ENCODE measurements at places on chromosomes 11 and 22.

GRCh38 chr11:59755701-59756557 lies 753 bp downstream of the STX3 start:
- DNase-seq: peak; percentile 46

- no peak for DNase-seq
These were observed 11.3 kb downstream of the NCF4 start for GRCh38 chr22:36872084-36872483.

DNA sequence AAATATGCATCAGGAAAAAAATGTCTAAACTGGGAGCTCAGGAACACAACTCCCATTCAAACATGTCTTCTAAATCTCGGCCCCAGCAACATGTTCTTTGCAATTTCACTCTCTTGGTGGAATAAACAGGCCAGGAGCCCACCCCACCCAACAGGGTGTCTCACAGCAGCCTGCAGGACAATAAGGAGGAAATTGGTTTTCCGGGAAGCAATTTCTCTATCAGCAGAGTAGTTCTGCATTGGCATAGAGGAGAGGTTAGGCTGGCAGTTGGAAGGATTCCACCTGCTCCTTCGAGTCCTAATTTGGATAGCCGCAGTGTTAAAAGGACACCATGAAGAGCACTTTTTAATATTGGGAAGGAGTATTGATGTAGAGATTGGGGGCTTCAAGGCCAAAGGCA lies 55.9 kb upstream of the BARX2 start:
- no peak for DNase-seq

DNA sequence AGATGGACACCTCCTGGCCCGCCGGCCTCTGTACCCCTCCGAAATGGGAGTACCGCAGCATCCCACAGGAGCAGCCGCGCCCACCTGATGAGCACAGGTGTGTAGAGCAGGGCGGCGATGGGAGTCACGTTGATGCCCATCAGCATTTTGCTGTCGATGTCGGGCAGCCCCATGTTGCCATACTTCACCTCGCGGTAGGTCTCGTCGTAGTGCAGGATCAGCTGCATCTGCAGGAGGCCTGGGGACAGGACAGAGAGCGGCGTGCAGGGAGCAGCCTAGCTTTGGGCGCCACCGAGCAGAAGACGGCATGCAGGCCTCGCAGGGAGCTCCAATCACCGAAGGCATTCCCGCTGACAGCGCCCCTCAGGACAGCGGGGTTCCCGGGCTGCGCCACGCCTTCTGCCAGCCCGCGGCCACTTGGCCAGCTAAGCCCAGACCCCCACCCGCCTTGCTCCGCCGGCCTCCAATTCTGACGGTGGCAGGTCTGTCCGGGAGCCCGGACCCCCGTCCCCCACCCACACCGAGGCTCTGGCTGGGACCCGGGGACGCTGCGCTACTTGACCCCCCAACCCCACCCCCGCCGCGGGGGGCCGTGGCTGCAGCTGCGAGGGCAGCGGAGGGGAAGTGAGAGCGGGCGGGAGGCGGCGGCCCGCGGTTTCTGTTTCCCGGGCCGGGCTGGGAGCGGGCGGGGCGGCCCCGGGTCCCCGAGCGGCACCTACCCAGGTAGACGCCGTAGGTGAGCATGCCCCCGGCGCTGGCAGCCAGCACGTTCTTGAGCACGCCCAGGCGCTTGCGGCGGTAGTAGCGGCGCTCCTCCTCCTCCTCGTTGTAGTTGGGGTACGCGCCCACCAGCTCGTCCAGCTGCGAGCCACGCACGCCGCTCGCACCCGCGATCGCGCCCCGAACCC lies 705 bp downstream of the UNC93B1 start:
- DNase-seq: peak; percentile 65

DNA sequence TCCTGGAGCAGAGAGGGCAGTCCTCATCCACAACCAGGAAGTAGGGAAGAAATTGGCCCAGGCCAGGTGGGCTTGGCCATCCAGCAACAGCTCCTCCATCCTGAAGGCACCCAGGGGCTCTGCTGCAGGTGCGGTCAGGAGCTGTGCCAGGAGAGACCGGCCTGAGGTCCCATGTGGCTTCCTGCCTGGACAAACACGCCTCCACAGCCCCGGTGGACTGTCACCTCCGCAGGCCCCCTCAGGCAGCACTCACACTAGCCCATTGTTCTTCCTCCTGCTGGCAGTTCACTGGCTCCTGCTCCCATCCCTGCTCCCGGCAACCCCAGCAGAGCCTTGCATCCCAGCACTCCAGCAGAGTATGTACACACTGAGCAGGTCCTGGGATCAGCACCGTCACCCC lies 16.0 kb upstream of the POU2AF1 start:
- no peak for DNase-seq

DNA sequence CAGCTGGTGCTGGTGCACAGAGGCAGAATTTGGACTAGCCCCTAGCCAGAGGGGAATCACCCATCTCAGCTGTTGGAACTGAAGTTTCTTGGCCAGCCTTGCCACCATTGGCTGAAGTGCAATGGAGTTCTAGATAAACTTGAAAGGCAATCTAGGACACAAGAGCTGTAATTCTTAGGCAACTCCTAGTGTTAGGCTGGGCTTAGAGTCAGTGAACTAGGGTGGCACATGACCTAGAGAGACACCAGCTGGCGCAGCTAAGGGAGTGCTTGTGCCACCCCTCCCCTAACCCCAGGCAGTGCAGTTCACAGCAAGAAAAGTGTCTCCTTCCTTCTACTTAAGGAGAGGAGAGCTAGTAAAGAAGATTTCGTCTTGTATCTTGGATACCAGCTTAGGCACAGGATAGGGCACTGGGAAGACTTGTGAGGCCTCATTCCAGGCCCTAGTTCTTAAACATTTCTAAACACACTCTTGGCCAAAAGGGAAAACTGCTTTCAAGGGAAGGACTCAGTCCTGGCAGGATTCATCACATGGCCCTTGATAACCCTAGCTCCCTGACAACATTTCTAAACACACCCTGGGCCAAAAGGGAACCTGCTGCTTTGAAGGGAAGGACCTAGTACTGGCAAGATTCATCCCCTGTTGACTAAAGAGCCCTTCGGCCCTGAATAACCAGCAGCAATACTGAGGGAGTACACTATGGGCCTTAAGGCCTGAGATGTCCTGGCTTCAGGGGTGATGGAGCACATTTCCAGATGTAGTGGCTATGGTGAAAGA lies 53.4 kb downstream of the XRRA1 start:
- DNase-seq: no peak

DNA sequence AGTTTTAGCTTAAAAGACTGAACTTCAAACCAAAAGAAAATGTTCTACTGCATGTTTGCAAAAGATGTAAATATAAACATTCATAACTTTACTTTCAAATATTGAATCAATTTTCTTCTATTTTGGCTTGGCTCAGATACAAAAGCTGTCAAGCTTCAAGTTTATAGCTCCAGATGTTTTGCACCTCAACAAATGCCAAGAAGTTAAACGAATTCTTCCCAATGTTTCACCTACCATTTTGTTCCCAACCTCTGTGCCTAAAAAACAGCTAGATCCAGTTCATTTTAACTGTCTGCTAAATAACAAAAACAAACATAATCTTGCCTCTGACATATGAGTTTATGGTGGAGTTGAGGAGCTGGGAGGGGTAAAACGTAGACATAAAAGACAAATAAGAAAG lies 76.5 kb downstream of the RAB30 start:
- DNase-seq: no peak

GRCh38 chr11:75429902-75430713 lies 2.9 kb downstream of the KLHL35 start:
- peak; percentile 50 for DNase-seq

GRCh38 chr11:19259487-19260345 lies 19.0 kb upstream of the E2F8 start:
- peak; percentile 36 for DNase-seq

DNA sequence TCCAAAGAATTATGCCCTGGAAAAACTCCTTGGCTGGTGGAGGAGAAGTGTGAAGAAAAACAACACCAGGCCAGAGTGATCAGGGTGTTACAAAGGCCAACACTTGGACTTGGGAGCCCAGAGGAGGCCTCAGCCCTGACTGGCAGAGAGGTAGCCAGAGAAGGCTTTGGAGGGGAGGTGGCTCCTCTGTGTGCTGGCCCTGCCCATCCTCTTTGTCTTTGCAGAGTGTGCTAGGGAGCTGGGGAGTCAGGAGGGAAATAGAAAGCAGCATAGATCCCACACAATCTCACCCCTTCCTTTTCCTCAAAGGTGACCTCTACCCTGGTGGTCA lies 12.0 kb upstream of the P2RY6 start:
- no peak for DNase-seq

GRCh38 chr11:20134991-20135736 lies 25.1 kb downstream of the DBX1 start:
- no peak for DNase-seq

- DNase-seq: no peak
These were observed 199.1 kb downstream of the DBX1 start for GRCh38 chr11:19961225-19961624.

DNA sequence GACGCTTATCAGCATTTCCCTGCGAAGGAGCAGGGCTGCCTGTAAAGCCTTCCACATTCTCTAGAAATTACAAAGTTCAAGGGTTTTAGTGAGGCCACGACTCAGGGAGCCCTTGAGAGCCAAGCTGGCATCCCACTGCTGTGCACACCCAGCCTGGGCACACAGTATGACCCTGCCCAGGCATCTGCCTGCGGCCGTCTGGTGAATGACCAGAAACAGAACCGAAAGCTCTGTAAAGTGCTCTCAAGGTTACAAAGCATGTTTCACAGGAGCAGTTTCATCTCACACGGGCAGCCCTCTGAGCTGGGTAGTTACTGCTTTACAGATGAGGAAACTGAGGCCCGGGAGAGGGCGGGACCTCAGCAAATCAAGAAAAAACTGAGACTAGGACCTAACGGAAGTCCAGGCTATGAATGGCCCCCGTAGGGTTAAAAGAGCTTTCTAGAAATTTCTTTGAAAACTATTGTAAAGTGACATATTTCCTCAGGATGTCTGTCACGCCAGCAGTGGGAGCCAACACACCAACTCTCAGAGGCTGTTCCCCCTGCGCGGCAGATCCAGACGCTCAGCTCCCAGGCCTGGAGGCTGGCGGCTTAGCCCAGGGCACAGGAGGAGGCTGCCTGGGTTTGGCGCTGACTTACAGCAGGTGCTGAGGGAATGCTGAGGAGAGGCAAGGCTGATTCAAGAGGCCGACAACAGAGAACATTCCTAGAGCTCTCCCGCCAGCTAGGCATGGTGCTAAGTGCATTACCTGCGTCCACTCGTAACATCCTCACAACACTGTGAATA lies 7.7 kb upstream of the TCF20 start:
- no peak for DNase-seq

- no peak for DNase-seq
These were observed 2.0 kb downstream of the NAA40 start for GRCh38 chr11:63940786-63941185.

DNA sequence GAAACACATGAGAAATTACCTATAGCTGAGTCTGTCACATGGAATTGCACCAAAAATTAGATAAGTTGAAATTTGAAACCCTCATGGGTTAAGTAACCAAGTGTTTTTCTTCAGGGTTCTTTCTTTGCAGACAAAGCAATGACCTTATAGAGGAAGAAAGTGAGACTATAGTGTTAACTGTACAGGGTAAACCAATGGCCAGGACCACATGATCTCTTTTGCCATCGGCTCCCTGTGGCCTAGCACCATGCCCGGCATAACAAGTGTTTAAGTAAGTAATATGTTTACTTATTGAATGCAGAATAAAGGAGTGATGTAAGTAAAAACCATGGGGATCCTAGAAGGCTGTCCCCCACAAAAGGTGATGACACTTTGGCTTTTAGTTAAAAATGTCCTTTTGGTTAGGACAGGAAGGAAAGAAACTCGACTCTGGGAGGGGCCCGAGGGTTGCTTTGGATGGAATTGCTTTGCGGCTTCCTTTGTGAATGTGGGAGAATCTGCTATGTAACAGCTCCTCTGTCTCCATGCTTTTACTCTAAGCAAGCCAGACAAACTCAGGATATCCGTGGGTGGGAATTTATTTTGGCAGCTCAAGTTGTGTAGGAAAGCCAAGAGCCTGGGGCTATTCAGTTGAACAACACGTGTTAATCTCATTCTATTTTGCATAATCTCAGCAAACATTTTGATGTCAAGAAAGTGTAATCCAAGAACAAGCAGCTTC lies 454.7 kb downstream of the INSC start:
- DNase-seq: no peak

DNA sequence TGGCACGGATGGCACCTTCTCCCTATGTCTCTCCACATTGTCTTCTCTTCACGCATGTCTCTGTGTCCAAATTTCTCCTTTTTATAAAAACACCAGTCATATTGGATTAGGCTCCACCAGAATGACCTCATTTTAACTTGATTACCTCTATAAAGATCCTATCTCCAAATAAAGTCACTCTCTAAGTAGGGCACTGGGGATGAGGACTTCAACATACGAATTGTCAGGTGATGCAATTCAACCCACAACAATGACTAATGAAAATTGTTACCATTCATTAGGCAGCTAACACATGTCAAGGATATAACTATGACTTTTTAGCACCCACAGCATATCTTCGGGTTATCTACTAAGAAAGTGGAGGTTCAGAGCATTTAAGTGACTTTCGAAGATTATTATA lies 55.5 kb upstream of the USP47 start:
- DNase-seq: no peak

GRCh38 chr22:27805841-27806240 lies 4.3 kb upstream of the MN1 start:
- DNase-seq: no peak

- DNase-seq: no peak
These were observed 119.8 kb downstream of the PKNOX2 start for GRCh38 chr11:125284245-125284850.

DNA sequence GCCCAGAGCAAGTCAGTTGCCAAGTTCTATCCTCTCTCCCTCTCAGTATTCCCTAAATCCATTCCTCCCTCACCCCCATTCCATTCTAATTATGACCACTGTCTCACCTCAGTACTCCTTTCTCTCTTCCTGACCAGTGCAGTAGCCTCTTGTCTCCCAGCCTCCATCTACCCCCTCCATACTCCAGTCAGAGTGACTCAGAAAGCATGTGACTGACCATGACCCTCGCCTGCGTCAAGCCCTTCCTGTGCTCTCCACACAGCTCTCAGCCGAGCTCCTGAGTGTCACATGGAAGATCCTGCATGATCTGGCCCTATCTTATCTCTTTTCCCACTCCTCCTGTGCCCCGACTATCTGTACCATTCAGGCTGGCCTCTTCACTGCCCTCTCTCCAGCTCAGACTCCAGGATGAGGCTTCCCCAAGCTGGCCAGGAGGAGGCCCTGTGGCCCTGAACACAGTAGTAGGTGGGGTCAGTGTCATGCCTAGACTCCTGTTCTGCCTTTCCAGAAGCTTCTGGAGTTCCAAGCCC lies 42.6 kb downstream of the NEU3 start:
- no peak for DNase-seq
